ENCODE measurements at places on chromosomes 5 and 9.

- DNase-seq, result no peak
Measured at GRCh38 chr5:131491749-131492148, 143.3 kb downstream of the RAPGEF6 start.

- no peak for DNase-seq
Measured at GRCh38 chr5:167764641-167765289, 526.7 kb upstream of the WWC1 start.

DNA sequence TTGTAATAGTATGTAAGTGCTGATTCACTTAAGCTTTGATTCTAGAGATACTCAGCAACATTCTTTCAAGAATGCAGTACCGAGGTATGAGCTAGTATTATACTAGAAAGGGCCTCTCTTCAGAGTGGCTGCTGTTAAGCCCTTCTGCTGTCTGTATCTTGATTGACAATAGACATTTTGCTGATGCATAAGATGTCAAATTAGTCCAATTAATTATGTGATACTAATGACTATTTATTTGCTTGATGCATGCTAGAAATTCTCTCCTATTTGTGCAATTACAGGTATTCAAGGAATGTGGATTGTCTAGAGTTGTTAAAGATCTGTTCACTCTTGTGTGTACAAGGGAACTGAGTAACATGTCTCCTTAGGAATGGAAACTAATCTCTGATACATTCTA lies 92.3 kb upstream of the PTGER4 start:
- no peak for DNase-seq

DNA sequence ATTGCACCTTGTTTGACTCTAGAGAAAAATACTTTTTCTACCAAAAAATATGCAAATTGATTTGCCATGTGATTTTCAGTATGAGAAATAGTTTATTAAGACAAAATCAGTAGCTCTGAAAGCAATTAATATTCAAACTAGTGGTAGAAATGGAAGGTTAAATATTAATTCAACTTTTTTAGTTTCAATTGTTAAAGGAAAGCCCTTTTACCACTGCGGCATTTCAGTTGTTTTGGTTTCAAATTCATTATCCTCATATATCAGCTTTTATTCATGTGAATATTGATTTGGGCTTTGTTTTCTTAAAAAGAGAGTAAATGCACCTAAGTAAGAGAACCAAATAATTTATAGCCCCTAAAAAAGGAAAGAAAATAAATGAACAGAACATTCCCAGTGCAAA lies 660.6 kb upstream of the CHD1 start:
- no peak for DNase-seq

- peak; percentile 5 for DNase-seq
Measured at GRCh38 chr5:2753452-2754420, 2.3 kb upstream of the IRX2 start.

GRCh38 chr9:98442114-98442513 lies 186.7 kb upstream of the TBC1D2 start:
- DNase-seq, result no peak

DNA sequence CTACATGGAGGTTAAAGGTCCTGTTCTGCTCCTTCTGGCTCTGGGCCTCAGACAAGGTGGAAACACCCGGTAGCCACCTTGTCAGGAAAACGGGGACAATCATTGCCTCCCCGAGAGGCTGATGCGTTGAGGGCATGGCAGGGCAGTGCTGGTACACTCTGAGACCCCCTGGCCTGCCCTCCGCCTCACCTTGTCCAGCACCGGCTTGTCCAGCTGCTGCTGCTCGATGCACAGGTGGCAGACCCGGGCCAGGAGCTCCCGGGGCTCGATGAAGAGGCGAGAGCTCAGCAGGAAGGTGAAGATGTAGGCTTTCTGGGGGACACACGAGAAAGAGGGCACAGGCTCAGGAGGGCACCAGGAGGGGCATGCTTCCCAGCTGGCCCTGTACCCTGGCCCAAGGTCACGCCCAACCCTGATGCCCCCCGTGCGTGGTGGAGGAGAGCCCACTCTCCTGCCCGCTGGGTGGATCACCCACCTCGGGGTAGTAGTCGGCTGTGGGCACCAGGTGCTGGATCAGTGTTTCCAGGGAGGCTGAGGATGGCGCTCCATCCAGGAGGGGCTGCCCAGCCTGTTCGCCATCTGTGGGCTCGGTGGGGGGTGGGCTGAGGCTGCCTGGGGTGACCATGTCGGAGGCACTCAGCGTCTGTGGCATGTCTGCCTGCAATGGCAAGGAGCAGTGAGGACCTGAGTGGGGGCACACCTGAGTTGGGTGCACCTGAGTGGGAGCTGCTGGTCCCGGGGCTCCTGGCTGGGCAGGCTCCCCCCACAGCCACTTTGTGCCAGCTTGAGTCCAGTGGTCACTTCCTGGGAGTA lies 66.0 kb upstream of the RNF130 start:
- DNase-seq, result no peak

Measured in NCI-H1092 treated with DMSO at 0.1 percent for 48 hours (cell line).